ENCODE measurements at places on chromosomes 5 and 9. TPM values are rescaled to one million over a fixed set of nuclear protein-coding genes. Genes with fewer than 3 reads are reported as not detected.

SPINK1 gene
- total RNA-seq = 2.2 TPM

FABP6 gene
- total RNA-seq = not detected

GABBR2 gene
- 0.06 TPM for total RNA-seq

HRCT1 gene
- 51.2 TPM for total RNA-seq

ORM2 gene
- total RNA-seq = not detected

OLFML2A gene
- 12.2 TPM for total RNA-seq

MYMK gene
- total RNA-seq = not detected

KCNMB1 gene
- 4.5 TPM for total RNA-seq

FBXW11 gene
- total RNA-seq = 44.4 TPM

CCDC192 gene
- not detected for total RNA-seq

FGFR4 gene
- total RNA-seq = 72.6 TPM

TTLL11 gene
- 10.0 TPM for total RNA-seq

SYK gene
- total RNA-seq = 52.2 TPM

PCDHGA4 gene
- 3.9 TPM for total RNA-seq

WHRN gene
- 14.8 TPM for total RNA-seq

RAB3C gene
- total RNA-seq = 3.7 TPM

FBXL7 gene
- total RNA-seq = 6.1 TPM

EIF4E1B gene
- total RNA-seq = not detected

PROB1 gene
- total RNA-seq = 3.8 TPM

PCDHGB6 gene
- total RNA-seq = 7.5 TPM

STKLD1 gene
- total RNA-seq = 1.9 TPM

TLE1 gene
- 52.5 TPM for total RNA-seq

TMEM8B gene
- total RNA-seq = 18.3 TPM

TMC1 gene
- 0.25 TPM for total RNA-seq

TPD52L3 gene
- not detected for total RNA-seq

Measured in kidney (tissue), 22 donors.